ENCODE measurements at places on chromosomes 3 and 15. TPM values are rescaled to one million over a fixed set of nuclear protein-coding genes. Genes with fewer than 3 reads are reported as not detected.

Gene TMCC1
- 48.8 TPM for total RNA-seq

Gene ITIH1
- total RNA-seq: not detected

Gene SERINC4
- not detected for total RNA-seq

Gene WNT5A
- 4.2 TPM for total RNA-seq

Gene SI
- not detected for total RNA-seq

Gene HES1
- total RNA-seq: 84.6 TPM

Gene AGBL1
- not detected for total RNA-seq

All from dermis lymphatic vessel endothelial cell (primary cell).